Mesothelial cell of epicardium (in vitro differentiated cells): ENCODE measurements at places on chromosomes 2 and 18. TPM values are rescaled to one million over a fixed set of nuclear protein-coding genes. Genes with fewer than 3 reads are reported as not detected.

- no peak for DNase-seq
- no peak overlapping the region for H3K4me3 ChIP-seq
- H3K36me3 ChIP-seq = no peaks in the 10 kb centered on the region
- no peak overlapping the region for H3K27ac ChIP-seq
- peaks cover 5% of the 10 kb centered on the region for H3K27me3 ChIP-seq
These were observed 82.1 kb downstream of the ZBTB7C start for GRCh38 chr18:48326901-48327675.

- DNase-seq = no peak
- peaks cover 4% of the 10 kb centered on the region for H3K36me3 ChIP-seq
- no peak overlapping the region for H3K4me3 ChIP-seq
- H3K27ac ChIP-seq = no peak overlapping the region
- no peaks in the 10 kb centered on the region for H3K27me3 ChIP-seq
These were observed 40.5 kb downstream of the MYO3B start for GRCh38 chr2:170218456-170218855.

DNA sequence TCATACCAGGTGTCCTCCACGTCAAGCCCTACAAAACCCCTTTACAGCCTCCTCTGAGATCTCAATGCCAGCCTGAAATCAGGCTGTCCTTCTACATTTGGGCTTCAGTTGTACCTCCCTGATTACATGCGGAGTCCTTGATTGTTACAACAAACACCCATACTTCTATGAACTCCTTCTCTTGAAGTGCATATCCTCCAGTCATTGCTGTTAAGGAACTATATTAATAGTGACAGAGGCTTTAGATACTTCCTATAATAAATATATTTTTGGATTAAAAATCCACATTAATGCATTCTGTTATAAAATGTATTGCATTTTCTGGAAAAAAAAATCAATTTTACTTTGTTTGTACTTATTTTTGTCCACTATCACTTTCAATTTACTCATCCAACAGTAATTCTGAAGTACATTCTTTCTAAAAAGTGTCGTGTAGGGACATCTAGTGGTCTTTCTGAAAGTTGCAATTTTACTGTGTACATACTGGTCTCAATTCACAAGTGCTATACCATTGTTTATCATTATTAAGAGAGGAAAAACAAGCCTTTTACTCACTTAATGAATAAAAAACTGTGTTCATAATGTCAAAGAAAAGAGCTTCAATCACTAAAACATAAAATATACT, 316.4 kb downstream of the DSEL start:
- no peak for DNase-seq
- no peak overlapping the region for H3K27ac ChIP-seq
- H3K27me3 ChIP-seq = peaks cover 4% of the 10 kb centered on the region

DNA sequence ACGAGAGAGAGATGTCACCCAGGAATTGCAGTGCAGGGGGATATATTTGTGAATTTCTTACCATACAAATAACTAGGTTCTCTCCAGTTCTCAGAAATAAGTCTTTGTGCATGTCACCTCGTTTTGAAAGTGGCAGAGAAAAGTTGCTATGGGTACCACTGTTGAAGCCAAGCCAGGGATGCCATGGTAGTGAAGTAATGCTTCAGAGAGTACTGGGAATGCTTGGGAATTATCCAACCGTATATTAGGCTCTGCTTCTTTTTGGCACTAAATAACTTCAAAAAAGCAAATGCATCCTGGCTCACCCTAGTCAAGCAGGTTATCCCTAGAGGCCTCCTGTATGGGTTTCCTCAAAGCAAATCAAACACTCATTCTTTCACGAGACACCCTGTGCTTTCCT, 50.7 kb upstream of the DDX18 start:
- H3K27me3 ChIP-seq = no peaks in the 10 kb centered on the region
- H3K27ac ChIP-seq = no peak overlapping the region
- H3K4me1 ChIP-seq = peaks cover 7% of the 10 kb centered on the region

DNA sequence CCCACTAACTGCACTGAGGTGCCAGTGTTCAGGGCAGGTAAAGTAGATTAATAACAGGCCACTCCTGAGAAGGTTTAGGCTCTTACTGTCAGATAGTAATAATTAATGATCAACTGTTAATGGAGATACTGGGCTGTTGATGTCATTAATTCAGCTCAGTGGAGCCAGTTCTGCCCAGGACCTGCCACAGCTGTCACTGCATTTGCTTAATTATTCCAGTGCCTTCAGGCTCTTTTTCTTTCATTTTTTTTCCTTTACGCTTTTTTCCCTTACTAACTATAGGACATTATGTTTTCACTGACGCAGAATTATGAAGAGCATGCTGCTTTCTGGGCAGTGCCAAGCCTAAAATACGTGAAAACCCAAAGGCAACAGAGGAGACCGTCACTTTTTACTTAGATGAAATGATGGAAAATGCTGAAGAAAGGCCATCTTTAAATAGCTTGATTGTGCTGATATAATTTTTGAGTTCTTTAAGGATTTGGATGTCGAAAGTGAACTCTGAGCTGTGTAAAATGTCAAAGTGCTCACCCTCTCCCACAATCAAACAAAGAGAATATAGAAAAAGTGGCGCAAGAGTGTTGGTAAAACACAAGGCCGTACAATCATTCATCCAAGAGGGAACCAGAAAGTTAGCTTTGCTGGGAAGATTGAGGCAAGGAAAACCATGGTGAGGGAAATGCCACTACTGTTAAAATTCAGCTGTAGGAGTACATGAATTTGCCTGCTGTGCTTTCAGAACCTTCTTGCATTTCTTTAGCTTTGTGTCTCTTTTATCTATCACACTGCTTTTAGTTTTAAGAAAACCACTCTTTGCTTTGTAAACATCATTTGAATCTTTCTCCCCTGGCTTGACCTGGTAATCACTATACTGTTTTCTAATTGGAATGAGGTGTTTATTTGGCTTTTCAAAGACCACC, 192.0 kb upstream of the ZEB2 start:
- H3K27me3 ChIP-seq = no peaks in the 10 kb centered on the region

GRCh38 chr2:190382851-190383250, 25.3 kb upstream of the MFSD6 start:
- H3K4me1 ChIP-seq = peaks cover 8% of the 10 kb centered on the region
- no peak overlapping the region for H3K4me3 ChIP-seq
- H3K27ac ChIP-seq = no peak overlapping the region
- H3K27me3 ChIP-seq = no peaks in the 10 kb centered on the region
- DNase-seq = no peak

The SERPINB7 gene
- total RNA-seq = 0.40 to 0.68 TPM (median 0.51 TPM) in 3 replicates

The CAVIN2 gene
- total RNA-seq = 0.72 to 0.96 TPM (median 0.80 TPM) in 3 replicates

The SLC38A11 gene
- 0.54 to 0.71 TPM (median 0.59 TPM) in 3 replicates for total RNA-seq

The LINC00305 gene
- total RNA-seq = not detected in 3 replicates

The CPO gene
- total RNA-seq = 0.18 TPM in 1 of 3 replicates, not detected in the others

The IMPACT gene
- 46.5 to 54.0 TPM (median 52.2 TPM) in 3 replicates for total RNA-seq

The SPEG gene
- 95.4 to 97.7 TPM (median 97.7 TPM) in 3 replicates for total RNA-seq
